ENCODE measurements at places on chromosomes 11 and 22.

DNA sequence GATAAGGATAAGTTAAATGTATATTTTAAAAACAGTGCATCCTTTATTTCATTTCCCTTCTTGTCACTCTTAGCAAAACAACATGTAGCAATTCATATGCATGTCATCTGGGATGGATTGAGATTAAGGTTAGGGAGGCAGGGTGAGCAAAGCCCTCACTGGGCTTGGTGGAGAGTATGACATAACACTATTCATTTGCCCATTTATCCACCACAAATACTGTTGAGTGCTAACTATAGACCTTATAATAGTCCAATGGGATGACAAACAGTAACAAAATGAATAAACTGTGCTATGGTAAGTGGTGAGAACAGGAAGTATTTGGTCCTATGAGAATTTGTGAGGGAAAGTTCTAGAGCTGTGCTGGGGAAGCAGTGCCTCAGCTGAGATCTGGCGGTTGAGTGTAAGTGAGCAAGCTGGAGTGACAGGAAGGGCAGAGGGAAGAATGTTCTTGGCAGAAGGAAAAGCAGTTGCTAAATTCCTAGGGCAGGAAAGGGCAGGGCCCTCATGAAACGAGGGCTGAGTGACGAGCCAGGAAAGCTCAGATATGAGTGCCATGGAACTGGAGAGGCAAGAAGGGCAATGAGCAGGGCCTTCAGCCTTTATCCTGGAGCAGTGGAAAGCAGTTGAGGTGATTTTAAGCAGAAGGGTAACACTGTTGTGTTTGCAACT lies 6.7 kb downstream of the HSD17B12 start:
- no peak for DNase-seq

- no peak for DNase-seq
Observed at GRCh38 chr22:46292732-46293131, 3.9 kb upstream of the GTSE1 start.

DNA sequence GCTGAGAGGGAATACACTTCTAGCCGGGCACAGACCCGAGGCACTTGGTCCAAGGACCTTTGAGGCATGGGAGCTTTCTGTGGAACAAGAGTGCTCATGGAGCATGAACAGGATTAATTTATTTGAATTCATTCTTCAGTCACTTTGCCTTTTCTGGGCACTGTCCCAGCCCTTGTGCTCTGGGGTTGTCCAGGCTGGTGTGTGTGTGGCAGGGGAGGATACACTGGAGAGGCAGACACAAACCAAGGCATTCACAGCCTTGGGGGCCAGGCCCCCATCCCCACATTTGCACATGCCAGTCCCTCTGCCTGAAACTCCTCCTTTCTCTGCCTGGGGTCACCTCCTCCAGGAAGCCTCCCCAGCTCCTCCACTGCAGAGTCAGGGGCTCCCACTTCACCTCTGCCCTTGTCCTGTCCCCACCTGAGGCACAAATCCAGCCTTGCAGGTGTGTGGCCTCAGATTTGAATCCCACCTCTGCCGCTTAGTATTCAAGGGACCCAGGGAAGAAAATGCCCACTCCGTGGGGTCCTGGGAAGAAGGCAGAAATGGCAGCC lies 55.5 kb downstream of the MYO7A start:
- no peak for DNase-seq

- DNase-seq = no peak
Observed at GRCh38 chr22:27278946-27279345, 522.6 kb downstream of the MN1 start.

DNA sequence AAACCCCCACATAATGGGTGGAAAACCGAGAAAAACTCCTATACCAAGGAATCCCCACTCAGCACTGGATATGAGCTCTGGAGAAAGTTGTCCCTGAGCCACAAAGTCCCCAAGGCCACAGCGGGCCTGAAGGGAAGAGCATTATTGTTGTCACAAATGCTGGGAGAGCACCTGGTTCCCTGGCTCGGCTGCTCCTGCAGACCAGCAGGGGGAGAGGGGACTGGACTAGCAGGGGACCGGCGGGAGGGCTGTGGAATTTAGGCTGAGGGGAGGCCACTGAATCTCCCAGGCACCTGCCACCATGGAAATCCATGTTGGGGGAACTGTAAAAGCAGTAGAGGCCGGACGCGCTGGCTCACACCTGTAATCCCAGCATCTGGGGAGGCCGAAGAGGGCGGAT lies 7.0 kb downstream of the PC start:
- DNase-seq = no peak

DNA sequence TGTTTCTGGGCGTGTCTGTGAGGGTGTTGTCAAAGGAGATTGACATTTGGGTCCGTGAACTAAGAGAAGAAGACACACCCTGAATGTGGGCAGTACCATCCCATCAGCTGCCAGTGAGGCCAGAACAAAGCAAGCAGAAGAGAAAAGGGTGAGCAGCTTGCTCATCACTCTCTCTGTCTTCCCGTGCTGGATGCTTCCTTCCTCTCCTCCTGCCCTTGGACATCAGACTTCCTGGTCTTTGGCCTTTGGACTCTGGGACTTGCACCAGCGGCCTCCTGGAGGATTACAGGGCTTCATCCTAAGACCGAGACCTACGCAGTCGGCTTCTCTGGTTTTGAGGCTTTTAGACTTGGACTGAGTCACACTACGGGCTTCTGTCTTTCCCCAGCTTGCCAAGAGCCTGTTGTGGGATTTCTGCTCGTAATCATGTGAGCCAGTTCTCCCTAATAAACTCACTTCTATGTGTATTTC lies 18.8 kb downstream of the APOL2 start:
- DNase-seq = no peak

DNA sequence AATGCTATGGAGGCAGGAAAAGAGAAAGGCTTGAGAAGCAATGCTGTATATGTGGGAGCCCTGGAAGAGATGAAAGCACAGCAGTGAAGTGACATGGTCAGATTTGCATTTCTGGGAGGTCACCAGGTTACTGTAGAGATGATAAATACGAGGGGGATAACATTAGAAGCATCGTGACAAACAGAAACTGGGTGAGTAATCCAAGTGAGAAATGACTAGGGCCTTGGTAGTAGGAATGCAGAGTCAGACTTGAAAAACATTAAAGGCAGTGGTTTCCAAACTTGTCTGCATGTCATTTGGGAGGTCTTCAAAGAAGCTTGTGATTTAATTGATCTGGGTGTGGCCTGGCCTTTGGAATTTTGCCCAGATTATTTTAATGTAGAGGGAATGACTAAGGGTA lies 43.9 kb downstream of the CCDC34 start:
- no peak for DNase-seq

GRCh38 chr11:6570691-6571427 lies 32.6 kb downstream of the RRP8 start:
- DNase-seq = no peak

GRCh38 chr11:19370100-19370861 lies 129.5 kb upstream of the E2F8 start:
- no peak for DNase-seq

DNA sequence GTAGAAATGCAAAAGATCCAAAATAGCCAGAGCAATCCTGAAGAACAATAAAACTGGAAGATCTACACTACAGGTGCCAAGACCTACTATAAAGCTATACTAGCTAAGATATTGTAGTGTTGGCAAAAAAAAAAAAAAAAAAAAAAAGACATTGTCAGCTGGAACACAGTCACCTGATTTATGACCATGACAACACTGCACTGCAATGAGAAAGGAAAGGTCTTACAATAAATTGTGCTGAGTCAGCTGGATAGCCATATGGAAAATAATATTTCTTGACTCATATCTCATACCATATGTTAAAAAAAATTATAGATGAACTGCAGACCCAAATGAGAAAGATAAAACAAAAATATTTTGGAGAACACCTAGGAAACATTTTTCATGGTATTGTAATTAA lies 3.1 kb upstream of the PANX3 start:
- DNase-seq = no peak

DNA sequence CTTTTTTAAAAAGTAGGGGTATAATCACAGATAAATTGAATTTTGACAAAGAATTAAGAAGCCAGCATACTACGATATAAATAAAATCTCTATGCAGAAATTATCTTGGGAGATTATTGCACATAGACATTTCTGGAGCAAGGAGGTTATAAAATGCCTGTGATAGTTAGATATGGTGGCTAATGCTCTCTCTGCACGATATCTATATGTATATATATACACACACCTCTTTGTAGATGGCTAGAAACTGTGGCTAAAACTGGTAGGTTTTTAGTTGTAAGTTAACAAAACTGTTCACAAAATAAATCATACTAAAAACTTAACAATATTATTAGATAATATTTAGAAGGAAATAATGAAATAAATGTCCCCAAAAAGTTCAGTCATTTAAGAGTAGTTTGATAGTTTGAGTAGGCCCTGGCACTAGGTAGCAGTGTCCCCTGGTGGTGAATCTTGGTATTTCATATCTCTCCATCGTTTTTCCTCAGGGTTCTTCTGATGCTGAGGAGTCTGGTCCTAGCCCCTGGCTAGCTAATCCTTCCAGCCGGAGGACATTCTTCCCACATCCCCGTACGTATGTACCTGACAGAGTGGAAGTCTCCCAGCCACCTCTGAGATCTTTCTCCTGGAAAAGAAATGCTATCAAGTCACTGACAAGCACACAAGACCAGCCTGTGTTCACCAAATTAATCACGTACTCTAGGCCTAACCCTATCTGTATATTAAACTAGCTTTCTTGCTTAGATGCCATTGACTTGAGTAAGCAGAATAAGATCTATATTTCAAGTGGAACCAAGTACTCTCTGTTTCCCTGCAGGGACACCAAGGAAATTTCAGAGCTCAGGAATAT lies 32.2 kb downstream of the ART5 start:
- DNase-seq = no peak
